ENCODE measurements at places on chromosomes 1 and 21.

GRCh38 chr1:83846138-83846537 lies 152.8 kb downstream of the TTLL7 start:
- DNase-seq, result no peak

GRCh38 chr1:153261281-153262069 lies 2.0 kb downstream of the LORICRIN start:
- DNase-seq, result peak; percentile 28

- no peak for DNase-seq
These were observed 39.4 kb downstream of the CDC14A start for GRCh38 chr1:100391675-100392074.

GRCh38 chr1:103107741-103108375 lies 464 bp downstream of the COL11A1 start:
- DNase-seq, result no peak

GRCh38 chr1:33866281-33866680 lies 2.4 kb downstream of the HMGB4 start:
- no peak for DNase-seq

All from frontal cortex (tissue), 4 donors.